SK-MEL-5 (cell line): ENCODE measurements at places on chromosomes 2 and 18.

DNA sequence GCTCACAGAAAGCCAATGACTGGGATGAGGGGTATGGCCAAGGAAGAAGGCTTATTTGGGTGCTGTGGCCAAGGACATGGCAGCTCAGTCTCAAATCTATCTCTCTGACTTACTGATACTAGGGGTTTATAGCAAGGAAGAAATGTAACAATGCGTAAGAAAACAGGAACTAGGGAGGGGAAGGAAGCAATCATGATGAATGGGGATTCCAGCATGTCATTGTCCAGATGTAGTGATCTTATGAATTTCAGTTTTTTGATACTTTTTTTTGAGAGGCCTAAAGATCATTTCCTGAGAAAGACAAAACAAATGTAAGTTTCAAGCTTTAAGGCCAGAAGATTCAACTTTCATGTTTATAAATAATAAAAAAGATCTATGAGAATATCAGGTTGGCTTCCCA, 298.6 kb upstream of the FAM98A start:
- DNase-seq, result no peak

GRCh38 chr2:170467568-170468422, 247.3 kb upstream of the SP5 start:
- DNase-seq, result no peak

DNA sequence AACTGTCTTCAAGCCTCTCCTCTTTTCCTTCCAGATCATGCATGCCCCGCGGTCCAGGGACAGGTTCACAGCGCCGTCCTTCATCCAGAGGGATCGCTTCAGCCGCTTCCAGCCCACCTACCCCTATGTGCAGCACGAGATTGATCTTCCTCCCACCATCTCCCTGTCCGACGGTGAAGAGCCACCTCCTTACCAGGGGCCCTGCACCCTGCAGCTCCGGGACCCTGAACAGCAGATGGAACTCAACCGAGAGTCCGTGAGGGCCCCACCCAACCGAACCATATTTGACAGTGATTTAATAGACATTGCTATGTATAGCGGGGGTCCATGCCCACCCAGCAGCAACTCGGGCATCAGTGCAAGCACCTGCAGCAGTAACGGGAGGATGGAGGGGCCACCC, 81.3 kb downstream of the FAM210A start:
- DNase-seq, result no peak

DNA sequence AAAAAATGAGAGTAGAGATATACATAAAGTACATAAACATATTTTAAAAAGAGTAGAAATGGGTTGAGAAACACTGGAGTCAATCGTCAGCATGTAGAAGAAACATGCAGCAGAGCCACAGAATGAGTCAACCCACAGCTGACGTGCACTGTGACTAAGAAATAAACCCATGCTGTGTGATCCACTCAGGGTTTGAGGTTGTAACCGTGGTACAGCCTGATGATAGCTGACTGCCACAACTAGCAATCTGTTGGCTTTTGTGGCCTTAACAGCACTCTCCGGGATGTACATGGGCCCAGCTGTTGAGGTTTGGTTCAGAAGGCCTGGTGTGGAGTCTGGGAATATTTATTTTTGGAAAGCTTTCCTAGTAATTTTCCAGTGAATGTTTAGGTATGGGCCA, 554.4 kb upstream of the MEX3C start:
- no peak for DNase-seq

- peak; percentile 29 for DNase-seq
These were observed 782 bp downstream of the MTA3 start for GRCh38 chr2:42569116-42569711.
